Cerebellar nuclear complex (tissue), 1 donor: ENCODE measurements at places on chromosomes 1 and 21.

- no peak for DNase-seq
Observed at GRCh38 chr1:41381692-41382479, 20.7 kb downstream of the FOXO6 start.

- no peak for DNase-seq
Observed at GRCh38 chr1:246297279-246298265, 209.5 kb downstream of the SMYD3 start.

DNA sequence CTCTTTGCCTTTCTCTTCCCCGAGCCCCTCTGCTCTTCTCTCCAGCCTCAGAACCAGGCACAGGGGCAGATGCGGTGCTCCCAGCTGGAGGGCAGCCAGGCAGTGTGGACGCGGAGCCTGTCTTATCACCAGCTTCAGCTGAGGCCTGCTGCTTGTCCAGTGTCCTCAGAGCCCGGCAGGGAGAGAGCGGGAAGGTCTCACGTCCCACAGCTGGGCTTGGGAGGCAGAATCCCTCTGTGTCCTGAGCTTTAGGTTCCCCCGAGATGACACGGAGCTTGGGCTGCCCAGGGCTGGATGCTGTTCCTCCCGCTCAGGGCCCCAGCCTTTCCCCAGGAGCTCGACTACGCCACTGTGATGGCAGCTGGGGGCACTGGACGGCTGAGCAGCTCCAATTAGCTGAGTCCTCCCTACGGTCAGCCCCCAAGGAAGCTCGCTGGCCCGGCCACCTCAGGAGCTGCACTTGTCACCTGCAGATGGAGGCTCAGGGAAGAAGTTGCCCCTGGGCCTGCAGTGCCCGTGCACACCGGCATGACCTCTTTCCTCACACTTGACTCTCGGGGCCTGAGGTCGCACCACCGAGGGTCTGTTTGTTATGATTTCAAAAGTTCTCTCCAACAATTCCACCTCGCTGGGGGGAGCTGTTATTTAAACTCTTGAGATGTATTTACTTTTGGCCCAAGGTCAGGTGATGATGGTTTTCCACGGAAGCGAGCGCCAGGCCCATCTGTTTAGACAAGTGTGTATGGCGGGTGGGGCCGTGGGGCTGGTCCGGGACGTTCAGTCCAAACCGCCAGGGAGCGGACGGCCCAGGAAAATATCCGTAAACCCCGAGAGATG lies 127.3 kb downstream of the SIK1 start:
- DNase-seq, result no peak

DNA sequence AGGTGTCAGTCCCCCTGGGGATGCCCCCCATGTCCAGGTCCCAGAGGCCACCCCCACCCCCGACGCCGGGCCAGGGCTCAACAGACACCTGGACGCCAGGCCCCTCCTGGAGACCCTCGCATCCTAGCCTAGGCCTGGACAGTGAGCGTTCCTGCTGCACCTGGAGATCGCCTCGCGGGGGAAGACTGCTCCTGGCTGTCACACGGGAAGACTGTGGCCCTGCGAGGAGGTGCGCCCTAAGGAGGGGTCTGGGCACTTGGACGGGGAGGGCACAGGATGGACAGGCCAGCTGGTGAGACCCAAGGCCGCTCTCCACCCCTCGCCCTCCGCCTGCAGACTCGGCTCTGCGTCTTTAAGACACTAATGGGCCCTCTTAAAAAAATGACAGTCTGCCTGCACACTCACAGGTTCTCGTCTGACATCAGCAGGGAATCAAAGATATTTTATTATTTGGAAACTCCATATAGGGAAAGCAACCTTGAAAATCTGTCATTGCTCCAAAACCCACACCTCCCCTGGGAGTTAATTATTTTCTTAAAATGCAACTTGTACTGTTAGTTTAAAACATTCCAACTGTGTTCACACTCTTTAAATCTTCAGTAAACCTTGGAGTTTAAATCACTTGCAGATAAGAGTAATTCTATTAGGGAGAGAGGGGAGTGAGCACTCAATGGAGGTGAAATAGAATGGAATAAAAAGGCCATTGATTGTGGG lies 45.6 kb upstream of the ACTRT2 start:
- DNase-seq, result no peak

- no peak for DNase-seq
Observed at GRCh38 chr1:213330281-213330680, 279.2 kb downstream of the RPS6KC1 start.

- DNase-seq, result no peak
Observed at GRCh38 chr1:182170891-182171461, 109.5 kb upstream of the ZNF648 start.

DNA sequence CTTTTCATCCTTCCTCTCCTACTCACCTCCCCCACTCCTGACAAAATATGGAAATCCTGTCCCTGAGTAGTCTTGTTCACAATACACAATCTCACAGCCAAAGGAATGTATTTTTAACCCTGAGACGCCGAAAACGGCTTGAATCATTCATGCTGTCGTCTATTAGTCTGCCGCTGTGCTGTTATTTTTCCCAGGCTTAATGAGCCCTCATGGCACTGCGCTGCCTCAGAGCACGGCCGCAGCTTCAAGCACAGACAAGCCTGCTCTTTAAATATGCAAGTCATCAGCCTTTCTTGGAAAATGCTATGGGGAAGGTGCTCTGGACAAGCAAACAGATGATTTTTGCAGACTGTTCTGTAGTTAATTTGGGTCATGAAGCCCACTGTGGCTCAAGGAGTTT lies 302.7 kb downstream of the DISC1 start:
- DNase-seq, result no peak

DNA sequence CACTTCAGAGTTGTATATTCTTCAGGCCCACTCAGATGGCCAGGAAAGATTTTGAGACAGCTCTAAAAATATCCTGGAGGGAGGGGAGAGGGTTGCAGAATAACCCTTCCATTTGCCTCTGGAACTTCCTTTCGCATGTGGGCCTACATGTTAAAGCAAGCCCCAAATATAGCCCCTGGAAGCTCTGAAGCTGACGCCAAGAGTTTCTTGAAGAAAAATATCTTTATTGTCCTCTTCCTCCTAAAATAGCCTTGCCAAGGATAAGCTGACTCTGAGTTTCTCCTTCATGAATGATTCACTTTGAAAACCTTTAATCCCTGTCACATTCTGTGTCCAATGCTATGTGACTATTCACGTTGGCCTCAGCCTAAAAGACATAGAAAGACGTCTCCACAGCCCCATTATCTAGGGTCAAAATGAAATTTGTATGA lies 6.4 kb downstream of the C1orf116 start:
- no peak for DNase-seq

DNA sequence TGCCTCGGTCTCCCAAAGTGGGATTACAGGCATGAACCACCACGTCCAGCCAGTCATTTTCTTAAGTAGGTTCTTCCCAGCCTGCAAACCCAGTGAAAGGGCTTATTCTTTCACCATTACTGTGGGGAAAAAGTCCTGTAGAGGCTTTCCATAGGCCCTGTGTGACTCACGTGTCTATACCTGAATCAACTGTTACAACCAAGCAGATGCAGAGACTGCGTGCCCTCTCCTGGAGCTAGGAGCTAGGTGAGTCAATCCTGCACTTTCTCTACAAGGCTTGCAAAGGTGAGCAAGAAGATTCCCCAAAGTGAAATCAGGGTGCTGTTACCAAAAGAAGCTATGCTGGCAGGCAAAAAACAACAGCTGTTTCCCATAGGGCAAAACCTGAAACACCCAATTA lies 13.8 kb upstream of the MPZL1 start:
- DNase-seq, result no peak

DNA sequence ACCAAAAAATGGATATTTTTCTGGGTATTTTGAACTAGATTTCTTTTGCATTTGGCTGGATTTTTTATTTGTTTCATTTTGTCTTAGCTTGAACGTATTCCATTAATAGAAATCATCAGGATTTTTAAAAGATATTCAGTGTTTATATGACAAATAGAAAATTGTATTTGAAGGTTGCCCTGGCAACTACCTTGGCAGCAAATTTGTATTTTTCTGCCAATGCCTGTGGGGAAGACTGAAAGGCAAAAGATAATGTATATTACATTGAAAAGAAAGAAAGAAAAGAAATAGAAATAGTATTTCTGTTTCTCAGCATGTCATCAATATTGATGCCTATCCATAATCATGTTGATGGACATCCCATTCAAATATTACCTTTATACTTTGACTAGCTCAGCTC lies 16.8 kb downstream of the VCAM1 start:
- no peak for DNase-seq

DNA sequence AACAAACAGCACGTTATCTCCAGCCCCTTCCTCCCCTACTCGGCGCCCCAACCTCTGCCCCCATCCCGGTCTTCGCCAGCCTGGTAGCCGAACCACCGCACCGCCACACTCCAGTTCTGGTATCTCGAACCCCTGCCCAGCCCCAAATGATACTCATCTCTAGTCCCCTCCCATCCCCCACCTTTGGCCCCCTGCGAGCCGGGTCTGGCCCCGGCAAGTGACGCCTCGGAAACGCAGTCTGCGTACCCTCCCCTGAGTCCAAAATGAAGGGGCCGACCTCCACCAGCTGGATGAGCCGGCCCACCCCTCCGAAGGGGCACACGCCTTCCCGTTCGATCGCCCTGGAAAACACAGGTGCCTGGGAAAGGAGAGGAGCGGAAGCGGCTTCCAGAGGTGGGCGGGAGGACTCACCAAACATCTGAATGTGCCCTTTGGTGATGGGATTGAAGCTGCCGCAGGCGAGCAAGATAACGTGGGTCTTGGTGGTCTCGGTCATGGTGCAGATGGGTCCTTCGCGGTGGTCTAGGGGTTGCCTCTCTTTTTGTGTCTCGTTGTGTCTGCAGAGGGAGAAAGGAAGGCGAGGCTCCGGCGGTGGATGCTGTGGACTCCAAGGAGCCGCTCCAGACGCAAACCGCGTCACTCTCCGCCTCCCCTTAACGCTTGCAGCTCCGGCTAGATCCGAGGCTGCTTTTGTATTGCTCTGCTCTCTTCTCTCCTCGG lies at the start of gene NMNAT2:
TSS of gene NMNAT2 (minus strand) at position 609 of the 720 bp plus-strand sequence. CDS start at position 496, 113 bp downstream.
- DNase-seq, result peak; percentile 52
